ENCODE measurements at places on chromosomes 13 and 19.

- no peak for DNase-seq
Measured at GRCh38 chr19:2977746-2978138, 378 bp downstream of the TLE6 start.

GRCh38 chr13:112067116-112067741 lies at the start of gene SOX1:
SOX1 (plus strand) TSS chr13:112067149; CDS start chr13:112067659, 510 bp downstream.
- DNase-seq: no peak

DNA sequence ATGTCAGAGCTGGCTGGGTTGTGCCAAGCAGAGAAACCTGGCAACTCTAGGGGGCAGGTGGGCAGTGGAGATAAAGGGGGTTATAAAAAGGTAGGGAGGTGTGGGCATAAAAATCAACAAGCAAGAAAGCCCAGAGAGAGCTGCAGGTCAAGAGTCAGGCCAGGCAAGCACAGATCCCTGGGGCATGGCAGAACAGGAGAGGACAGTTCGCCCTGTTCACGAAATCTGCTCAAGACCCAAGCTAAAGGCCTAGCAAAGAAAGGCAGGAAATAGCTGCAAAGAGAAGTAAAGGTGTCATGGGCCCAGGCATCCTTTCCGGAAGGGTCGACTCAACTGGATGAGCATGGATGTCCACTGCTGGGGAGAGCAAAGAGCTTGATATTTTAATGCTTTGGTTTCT lies 3.4 kb downstream of the MBNL2 start:
- DNase-seq: no peak

DNA sequence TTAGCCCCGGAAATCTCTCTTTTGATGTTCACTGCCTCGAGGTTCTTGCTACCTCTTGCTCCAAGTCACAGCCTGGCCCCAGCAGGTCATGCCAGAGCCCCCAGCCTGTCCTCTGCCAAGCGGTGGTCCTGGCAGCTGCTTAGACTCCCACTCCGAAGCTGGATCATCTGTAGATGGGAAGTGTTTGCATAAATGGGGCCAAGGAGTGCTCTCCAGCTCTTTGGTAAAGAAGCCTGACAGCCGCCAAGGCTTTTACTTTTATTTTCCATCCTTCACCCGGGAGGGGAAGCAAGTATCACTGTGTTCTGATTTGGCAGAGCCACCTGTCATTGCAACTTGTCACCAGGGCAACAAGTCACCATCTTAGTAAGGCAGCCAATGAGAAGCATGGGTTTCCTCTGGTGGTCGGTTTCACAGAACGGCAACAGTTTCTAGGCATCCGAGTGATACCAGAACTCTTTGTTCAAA lies 10.6 kb upstream of the RETN start:
- no peak for DNase-seq

- no peak for DNase-seq
Measured at GRCh38 chr13:91126806-91127205, 220.7 kb upstream of the MIR17HG start.

DNA sequence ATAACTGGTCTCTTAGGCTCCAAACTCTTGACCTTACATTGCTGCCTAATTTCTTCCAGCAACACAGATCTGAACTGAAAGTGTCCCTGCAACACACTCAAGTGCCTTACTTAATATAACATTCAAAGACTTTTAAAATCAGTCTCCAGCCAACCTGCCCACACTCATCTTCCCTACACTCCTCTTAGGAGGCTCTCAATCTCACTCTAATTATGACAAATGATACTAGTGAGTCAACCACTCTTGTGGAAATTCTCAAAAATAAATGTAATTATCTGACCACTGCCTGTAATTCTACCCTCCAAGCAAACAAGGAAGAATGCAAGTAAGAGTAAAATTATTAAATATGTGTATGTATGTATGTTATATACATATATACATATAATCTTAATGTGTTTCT lies 348.1 kb upstream of the MIR17HG start:
- no peak for DNase-seq

GRCh38 chr19:49883094-49883493 lies 5.6 kb downstream of the TBC1D17 start:
- no peak for DNase-seq

DNA sequence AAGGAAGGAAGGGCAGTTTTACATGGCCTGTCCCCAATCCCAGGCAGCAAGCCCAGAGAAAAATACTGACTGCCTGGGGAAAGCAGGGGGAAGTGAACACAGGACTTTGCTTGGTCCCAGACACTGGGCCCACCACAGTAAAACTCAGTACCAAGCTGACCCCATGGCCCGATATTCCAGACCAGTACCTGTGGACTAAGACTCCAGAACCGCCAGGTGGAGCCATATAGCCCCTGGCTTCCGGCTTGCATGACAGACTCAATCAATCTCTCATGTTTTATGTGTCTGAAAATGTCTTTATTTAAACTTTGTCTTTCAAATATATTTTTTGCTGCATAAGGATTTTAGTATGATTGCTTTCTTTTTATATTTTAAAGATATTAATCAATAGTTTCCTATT lies 767.9 kb upstream of the SLITRK6 start:
- DNase-seq: no peak

DNA sequence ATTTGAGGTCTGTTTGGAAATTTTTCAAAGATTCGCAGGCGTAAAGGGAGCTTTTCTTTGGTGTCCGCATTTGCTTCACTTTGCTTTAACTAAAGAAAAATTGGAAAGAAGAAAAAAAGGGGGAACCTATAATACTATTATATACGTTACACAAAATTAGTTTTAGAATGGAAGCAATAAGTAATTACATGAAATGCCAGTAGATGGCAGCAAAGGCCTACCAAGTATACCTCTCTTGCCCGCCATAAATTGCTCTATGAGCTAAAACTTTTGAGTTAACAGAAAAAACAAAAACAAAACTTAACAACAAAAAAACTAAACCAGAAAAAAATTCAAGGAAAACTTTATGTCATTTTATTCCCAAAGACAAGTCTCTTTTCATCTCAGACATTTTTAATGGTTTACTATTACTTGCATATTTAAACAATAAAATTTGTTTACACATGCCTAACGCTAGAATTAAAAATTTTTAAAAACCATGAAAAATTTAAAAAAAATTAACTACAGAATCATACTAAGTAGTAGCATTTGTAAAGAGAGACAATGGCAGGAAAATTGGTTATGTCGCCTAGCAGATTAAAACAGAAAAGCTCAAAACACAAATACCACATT lies 271.4 kb downstream of the NALCN start:
- no peak for DNase-seq

DNA sequence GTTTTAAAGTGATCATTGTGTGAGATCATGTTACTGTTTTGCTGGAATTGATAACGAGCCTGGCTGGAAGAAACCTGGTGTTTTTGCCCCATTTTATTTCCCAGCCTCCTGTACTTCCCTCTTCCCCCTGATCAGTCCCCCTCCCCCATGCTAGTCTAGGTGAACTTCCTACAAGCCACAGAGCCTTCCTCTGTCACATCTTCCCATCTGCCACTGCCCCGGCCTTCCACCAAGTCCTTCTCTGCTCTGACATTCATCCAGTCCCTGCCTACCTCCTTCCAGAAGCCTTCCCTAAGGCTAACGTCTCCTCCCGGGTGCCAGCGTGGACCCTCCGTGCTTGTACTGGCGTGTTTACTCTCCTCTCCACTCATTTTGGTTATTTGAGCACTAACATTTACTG lies 14.3 kb downstream of the FARP1 start:
- no peak for DNase-seq

DNA sequence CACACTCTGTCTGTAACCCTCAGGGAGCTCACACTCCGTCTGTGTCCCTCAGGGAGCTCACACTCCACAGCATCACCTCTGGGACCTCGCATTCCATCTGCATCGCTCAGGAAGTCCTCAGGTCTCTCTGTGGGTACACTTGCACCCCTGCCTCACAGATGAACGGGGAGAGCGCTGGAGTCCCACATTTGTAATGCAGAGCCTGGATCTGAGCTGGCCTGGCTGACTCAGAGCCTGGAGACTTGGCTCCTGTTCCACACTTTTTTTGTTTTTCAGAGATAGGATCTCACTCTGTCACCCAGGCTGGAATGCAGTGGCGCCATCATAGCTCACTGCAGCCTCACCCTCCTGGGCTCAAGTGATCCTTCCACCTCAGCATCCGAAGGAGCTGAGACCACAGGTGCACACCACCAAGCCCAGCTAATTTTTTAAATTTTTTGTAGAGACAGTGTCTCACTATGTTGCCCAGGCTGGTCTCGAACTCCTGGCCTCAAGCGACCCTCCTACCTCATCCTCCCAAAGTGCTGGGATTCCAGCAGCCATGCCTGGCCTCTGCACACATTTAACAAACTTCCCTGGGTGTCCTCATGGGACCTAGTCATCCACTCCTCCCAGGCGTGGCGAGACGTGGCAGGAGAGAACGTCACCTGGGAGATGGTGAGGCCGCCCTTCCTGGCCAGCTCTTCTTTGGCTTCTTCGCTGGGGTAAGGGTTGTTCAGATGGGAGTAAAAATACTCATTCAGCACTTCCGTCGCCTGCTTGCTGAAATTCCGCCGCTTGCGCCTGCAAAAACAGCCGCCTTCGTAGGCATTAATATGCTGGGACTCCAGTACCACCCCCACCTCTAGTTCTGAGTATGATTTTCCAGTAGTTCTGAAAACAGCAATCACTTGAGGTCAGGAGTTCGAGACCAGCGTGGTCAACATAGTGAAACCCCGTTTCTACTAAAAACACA lies 31.0 kb downstream of the CILP2 start:
- no peak for DNase-seq

DNA sequence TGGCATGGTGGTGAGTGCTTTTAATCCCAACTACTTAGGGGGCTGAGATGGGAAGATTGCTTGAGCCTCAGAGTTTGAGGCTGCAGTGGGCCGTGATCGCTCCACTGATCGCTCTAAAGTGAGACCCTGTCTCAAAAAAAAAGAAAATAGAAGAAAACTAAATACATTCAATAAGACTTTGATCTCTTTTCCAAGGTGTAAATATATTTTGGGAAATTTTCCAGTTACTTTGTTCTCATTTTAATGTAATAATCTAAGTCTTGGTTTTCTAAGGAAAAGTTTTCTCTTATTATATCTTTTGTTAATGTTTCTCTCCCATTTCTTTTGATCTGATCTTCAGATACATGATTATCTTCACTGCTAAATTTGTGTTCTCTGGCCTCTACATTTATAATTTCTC lies 9.6 kb downstream of the LDLR start:
- DNase-seq: no peak

DNA sequence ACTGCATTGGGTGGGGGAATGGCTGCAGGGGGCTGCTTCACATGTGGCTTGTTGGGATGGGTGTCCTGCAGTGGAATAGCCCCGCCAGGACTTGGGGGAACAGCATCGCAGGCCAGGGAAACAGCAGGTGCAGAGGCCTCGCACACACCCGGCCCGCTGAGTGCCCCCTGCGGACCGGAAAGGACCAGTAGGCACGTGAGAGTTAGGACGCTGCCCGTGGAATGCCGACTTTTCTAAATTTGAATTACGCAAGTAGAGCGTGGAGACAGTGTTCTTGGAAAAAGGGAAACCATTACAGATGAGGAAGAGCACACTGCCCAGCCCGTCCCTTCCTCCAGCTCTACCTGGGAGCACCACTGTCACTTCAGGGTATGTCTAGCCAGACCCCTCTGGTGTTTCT lies 11.5 kb downstream of the DNM2 start:
- DNase-seq: no peak

DNA sequence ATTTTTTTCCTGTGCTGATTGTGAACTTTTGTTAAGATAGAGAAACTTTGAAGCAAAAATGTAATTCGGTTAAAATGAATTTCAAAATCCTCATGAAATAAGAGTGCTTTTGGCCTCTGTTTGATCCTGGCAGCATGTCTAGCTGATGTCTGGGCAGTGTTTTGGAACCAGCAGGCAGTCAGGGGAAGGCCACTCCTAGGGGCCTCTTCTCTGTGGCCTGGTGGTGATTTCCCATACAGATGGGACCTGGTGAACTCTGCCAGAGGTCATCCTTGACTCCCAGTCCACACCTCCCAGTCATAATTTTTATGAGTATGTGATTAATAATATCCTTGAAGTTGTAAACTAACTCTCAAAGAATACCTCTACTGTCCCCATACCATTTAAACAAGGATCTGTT lies 226.6 kb downstream of the PCCA start:
- no peak for DNase-seq

DNA sequence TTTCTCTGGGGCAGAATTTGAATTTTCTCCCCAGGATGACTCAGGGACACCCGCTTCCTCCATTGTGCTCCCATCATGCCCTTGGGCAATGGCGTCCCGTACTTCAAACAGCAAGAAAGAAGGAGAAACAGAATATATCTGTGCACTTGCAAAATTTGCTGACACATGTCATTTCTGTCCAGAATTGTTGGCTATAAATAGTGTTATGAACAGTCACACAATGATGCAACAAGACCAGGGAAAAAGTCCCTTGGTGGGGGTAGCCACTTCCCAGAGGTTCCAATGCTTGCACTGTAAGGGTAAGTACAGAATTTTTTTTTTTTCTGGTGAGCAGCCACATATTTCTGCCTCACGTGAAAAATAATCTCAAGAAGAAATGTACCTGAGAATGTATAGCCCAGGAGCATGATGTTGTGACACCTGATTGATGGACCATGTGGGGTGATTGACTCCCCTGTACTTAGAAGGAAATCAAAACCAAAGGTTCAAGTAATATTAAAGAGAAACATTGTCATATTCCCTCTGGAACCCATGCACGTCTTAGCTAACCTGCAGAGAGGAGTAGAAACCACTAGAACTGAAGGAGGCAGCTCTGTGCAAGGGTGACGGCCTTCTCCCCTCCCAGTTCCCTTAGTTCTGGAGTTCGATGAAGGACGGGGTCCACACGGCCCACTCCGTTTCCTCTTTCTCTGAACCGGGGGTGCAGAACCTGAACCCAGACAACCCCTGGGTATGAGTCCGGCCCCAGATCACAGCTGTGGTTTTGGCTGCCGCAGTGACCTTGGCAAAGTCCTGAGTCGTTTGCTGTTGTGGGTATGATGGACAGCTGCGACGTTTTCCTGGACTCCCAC lies 9.3 kb upstream of the LAIR1 start:
- DNase-seq: no peak

- DNase-seq: no peak
Measured at GRCh38 chr13:72970301-72970880, 88.4 kb upstream of the KLF5 start.

DNA sequence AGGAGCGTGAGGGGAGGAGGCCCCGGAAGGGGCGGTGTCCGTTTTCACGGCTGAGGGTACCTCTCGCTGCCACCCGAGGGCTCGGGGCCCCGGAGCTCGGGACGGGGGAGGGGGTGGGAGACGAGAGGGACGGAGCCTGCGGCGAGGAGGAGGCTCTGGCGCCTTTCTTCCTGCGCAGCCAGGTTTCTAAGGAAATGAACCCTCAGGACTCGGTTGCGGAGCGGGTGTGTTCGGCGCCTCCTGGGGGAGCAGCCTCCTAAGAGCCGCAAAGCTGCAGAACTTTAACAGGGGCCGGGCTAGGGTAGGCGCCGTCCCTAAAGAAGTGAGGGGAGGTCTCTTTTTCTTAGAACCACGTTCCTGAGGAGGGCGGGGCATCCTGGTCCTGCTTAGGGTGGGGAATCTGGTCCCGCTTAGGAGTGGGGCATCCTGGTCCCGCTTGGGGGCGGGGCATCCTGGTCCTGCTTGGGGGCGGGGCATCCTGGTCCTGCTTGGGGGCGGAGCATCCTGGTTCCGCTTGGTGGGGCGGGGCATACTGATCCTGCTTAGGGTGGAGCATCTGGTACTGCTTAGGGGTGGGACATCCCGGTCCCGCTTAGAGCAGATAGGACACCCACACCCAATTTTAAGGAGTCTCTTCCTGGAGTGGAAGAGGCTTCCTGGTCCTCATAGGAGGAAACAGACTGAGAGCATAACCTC lies 6.2 kb downstream of the SYT5 start:
- DNase-seq: no peak

Data from GM04503 (cell line).